Stimulated activated CD4-positive, alpha-beta T cell treated with anti-CD3 and anti-CD28 coated beads, Interleukin-4, amount 100 ng/mL, for 4 hours (primary cell): ENCODE measurements at places on chromosomes 12 and 14.

GRCh38 chr14:51650716-51651387, 858 bp upstream of the FRMD6 start:
- no peak for DNase-seq

GRCh38 chr12:47912556-47912955, 7.8 kb upstream of the VDR start:
- no peak for DNase-seq

DNA sequence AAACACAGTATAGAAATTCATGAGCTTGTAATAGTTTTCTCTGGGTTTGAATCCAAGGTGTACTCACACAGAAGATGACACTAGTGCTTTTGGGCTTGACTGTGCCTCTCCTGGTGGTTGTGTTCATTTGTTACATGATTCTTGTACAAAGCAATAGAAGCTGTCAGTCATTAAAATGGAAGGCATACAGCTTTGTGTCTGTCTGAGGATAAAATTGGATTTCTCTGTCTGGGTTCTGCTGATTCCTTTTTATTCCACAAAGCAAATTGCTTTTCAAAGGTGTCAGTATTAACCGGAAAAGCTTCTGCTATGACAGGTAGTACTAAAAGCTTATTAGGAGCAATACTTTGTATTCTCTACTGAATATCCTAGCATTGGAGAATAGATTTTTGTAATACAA, 361.2 kb downstream of the SLC6A15 start:
- no peak for DNase-seq

GRCh38 chr12:86744547-86745212, 488.5 kb upstream of the MGAT4C start:
- DNase-seq = no peak

- DNase-seq = no peak
These were observed 155.6 kb downstream of the CAND1 start for GRCh38 chr12:67424784-67425183.

DNA sequence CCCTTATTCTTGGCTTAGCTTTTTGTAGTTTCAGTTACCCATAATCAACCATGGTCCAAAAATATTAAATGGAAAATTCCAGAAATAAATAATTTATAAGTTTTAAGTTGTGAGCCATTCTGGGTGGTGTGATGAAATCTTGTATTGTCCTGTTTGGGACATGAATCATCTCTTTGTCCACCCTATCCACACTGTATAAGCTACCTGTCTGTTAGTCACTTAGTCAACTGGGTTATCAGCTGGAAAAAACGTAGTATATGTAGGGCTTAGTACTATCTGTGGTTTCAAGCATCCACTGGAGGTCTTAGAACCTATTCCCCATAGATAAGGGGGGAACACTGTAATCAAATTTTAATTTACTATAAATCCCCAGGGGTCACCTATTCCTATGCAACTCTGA, 52.7 kb downstream of the NKX2-1 start:
- no peak for DNase-seq

- no peak for DNase-seq
These were observed 24.5 kb upstream of the PAWR start for GRCh38 chr12:79715308-79715707.

DNA sequence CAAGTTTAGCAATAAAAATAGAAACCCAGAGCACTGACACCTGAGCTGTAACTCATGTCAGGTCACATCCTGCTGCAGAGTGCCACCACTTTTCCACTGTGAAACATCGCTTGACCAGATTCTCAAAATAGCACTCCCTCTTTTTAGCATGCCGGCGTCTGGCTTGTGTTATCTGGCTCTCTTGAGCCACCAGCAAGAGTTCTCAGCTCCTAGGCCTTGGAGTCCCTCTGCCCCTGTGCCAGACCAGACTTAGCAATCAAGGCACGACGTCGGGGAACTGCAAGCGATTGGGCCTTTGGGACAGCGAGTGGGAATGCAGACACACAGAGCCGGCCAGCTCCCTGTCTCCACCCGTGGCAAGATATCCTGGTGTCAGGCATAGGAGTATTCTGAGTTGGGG, 52.5 kb downstream of the SPIC start:
- no peak for DNase-seq

GRCh38 chr12:66014818-66015217, 115.7 kb downstream of the LLPH start:
- DNase-seq = no peak

GRCh38 chr14:23528555-23528954, 23.0 kb downstream of the ZFHX2 start:
- no peak for DNase-seq

DNA sequence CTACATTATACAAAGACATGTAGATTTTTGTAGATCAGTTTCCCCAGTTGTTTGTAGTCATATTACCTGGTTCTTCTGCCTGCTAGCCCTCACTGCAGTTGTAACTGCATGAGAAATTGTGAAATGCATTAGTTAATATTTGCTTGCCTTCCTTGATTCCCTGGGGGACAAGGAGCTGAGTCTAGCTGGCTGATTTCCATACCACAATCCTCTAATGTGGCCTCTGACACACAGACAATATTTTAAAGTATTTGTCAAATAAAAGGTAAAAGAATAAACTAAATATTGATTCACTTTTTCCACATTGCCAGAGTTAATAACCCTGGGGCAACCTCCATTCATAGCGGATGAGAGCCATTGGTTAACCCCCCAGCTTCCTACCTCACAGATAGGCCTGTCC, 128.8 kb upstream of the TMEM132C start:
- no peak for DNase-seq

DNA sequence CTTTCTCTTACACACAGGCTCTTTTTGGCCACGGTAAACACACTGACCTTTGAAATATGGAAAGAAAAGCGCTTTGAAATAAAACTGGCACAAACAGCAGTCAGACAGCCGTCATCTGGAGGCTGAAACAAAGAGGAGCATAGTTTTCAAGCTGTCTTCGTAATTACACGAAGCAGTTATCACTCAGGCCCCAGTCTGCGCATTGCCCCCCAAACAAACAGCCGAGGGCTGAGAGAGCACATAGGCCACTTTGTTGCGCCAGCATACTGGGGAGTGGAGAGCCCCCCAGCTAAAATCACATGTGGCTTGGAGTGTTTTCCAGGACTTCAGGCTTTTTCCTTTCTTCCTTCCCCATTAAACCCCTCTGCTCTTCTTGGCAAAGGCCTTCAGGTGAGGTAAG, 142.9 kb upstream of the BTG1 start:
- DNase-seq = no peak

DNA sequence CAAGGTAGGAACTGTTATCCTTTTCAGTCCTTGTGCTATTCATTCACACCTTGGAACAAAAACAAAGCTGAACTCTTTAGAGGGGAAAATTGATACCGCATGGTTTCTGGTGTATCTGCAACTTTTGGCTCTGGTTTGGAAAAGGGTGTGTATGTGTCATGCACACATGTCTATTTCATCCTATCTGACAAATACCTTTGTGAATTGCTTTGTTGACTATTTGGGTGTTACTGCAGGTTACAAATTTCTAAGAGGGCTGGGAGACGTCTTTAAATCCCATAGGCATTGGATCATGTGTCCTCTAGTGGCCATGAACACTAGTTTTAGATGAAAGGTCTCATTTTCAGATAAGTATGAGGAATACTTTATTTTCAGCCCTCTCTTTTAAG, 59.9 kb upstream of the IFNG-AS1 start:
- no peak for DNase-seq

GRCh38 chr14:52031781-52032180, 37.1 kb downstream of the NID2 start:
- DNase-seq = no peak

GRCh38 chr12:4030929-4031702, 157.9 kb upstream of the PARP11 start:
- DNase-seq = peak; percentile 72

- no peak for DNase-seq
These were observed 672 bp upstream of the SCFD1 start for GRCh38 chr14:30621354-30621939.

DNA sequence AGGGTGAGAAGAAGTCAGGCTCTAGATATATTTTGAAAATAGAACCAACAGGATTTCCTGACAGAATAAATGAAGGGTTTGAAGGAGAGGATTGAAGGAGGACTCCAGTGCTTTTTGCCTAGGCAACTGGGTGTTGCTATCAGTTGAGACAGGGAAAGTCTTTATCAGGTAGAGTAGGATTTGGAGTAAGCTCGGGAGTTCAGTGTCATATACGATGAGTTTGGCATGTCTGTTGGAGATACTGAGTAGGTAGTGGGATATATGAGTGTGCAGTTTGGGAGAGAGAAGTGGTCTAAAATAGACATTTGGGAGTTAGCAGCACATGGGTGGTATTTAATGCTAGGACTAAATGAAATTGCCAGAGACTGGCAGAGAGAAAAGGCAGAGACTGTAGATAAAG, 141.2 kb downstream of the SAMD4A start:
- no peak for DNase-seq
